ENCODE measurements at places on chromosomes 1 and 21.

GRCh38 chr1:154157520-154158306, 2.8 kb upstream of the NUP210L start:
- no peak for DNase-seq

DNA sequence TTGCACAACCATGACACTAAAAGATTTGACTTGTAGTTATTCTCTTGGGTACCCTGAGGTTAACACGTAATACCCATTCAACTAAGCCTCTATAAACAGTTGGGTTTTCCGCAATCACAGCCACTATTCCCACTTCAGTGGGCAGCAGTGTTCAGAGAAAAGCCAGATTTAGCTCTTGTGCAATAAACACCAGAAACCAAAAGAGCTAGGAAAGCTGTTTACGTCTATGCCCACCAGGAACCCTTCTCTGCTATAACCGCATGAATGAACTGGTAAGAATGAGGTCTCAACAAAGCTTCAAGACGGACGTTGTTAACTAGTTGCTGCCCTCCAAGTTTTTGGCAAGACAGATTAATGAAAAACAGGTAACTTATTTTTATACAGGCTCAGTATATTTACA, 101.3 kb downstream of the SLC45A1 start:
- no peak for DNase-seq

DNA sequence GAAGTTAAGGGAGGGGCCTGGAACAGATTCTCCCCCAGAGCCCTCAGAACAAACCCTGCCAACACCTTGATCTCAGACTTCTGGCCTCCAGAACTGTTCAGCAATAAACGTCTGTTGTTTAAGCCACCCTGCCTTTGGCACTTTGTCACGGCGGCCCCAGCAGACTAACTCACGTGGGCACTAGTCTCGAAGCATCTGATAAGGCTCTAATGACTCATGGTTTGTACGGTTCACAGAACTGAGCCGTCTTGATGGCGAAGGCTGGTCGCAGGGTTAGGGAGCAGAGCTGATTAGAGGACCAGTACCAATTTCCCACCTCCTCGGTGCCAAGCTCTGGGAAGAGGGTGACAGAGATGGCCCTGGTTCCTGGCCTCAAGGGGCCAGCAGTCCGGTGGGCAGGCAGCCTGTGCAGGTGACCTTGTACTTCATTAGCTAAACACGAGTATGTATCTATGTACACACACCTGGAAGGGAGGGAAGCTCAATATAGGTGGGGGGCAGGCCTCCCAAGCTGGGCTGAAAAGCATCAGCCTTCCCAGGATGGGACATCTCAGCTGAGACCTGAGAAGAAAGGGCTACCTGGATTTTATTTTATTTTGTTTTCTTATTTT, 112.8 kb downstream of the MRPS6 start:
- DNase-seq = no peak

- DNase-seq = no peak
These were observed 1.7 kb upstream of the COL18A1 start for GRCh38 chr21:45403133-45403824.

DNA sequence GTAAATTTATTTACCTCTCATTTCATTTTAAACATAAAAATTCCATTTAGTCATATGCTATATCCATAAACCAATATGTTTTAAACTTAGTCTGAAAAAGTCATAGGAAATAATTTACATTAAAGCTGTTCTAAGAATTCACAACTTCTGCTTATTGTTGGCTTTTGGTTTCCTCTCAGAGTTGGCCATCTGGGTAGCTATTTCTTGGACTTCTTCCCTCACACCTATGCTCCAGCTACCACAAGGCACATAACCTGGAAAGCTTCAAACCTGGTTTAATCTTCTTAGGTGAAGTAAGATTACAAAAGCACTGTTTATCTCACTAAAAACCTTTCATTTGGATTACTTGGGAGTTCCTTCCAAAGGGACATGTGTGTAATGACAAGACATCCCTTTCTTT, 29.8 kb downstream of the RBM11 start:
- no peak for DNase-seq

GRCh38 chr1:220797553-220797952, 10.8 kb downstream of the MTARC1 start:
- no peak for DNase-seq

DNA sequence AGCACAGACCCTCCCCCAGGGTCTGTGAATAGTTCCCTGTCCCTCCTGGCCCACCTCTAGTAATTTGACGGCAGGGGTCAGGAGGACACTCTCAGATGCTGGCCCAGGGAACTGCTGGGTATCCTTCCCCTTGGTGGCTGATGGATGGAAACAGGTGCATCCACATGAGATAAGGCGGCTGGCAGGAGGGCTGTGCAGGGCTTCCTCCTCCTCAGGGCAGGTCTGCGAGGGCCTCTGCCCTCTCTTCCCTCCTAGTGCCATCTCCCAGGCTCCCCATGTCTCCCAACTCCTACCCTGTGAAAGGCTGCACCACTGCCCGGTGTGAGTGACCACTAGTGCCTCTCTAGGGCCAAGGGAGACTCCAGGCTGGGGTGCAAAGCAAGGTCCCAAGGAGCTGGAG, 123.9 kb downstream of the GLIS1 start:
- DNase-seq = no peak

- DNase-seq = peak; percentile 12
These were observed 730 bp upstream of the PHF13 start for GRCh38 chr1:6612641-6613360.

DNA sequence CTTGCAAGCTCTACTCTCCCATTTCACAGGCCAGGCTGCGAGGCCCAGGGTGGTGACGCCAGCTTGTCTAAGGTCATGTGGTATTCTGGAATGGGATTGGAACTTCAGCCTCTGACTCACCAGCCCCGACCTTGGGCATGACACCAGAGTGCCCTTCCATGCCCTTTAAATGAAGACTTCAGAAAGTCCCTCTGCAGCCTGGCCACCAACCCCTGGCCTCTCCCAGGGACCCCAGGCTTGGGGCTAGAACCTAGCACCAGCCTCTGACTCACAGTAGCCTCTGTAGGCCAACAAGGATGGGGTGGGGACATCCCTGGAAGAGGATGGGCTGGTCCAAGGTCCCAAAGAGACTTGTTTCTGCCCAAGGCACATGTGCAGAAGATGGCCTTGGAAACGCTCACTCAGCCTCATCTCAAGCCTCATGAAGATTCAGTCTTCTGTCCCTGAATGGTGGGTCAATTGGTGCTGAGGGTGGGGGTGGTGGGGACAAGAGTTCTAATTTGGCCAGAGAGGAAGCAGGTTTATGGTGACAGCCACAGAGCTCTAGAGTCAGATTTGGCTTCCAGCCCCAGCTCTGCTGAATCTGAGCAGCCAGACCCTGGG, 36.1 kb upstream of the RUNX3 start:
- no peak for DNase-seq

DNA sequence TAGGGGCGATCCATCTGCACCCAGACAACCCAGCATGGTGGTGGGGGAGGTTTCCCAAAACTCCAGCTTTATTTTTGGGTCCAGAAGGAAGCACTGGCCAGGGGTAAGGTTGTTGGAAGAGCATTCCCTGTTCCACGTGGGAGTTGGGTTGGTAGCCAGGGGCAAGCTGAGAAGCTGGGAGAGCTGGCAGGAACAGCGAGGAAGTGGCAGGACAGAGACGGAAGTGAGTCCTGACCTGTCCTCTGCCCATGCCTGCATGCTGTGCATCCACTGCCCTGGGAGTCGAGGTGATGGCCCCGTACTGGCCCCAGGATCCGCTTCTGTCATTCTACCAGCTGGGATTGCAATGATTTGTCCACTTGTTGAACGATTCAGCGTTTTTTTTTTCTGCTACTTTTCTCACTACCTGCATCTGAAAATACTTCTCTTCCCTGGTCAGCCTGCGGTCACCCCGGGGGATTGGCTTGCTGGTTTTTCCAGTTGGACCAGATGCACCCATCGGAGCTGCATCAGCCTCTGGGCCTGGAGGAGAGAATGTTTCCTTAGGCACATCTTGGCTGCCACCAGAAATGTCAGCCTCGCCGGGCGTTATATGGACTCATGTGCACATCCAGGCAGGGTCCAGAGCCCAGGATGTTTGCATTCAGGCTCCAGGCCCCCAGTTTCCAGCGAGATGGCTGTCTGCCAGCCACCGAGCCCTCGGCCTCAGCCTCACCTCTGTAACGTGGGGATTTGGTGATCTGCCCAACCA, 28.3 kb upstream of the TMPRSS2 start:
- DNase-seq = no peak

GRCh38 chr1:149931212-149931790, 3.7 kb upstream of the SF3B4 start:
- no peak for DNase-seq

DNA sequence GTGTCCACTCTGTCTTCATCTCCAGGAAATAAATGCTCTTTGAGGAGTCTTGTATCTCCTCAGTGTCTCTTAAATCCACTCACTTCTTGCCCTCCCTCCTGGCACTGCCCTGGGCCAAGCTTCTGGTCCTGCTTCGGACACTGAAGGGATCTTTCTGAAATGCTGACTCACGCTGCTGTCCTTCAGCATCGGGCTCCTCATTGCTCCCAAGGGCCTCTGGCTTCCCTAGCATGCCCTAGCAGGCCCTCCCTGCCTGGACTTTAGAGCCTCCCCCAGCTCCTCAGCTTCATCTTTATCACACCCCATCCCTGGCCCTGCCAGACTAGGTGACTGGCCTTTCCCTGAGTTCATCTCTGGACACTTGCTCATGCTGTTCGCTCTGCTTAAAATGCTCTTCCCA, 96.6 kb downstream of the FOXD2 start:
- no peak for DNase-seq

GRCh38 chr1:221643404-221644144, 98.3 kb downstream of the DUSP10 start:
- DNase-seq = no peak

GRCh38 chr1:30798389-30799232, 41.0 kb upstream of the LAPTM5 start:
- no peak for DNase-seq
